Naive thymus-derived CD8-positive, alpha-beta T cell (primary cell): ENCODE measurements at places on chromosomes 5 and 9.

GRCh38 chr5:72152545-72152944 lies 45.3 kb downstream of the MAP1B start:
- no peak for DNase-seq

GRCh38 chr9:96080364-96080763 lies 204.9 kb downstream of the ERCC6L2 start:
- no peak for DNase-seq

GRCh38 chr5:179416114-179416822 lies 71.0 kb upstream of the ADAMTS2 start:
- no peak for DNase-seq

DNA sequence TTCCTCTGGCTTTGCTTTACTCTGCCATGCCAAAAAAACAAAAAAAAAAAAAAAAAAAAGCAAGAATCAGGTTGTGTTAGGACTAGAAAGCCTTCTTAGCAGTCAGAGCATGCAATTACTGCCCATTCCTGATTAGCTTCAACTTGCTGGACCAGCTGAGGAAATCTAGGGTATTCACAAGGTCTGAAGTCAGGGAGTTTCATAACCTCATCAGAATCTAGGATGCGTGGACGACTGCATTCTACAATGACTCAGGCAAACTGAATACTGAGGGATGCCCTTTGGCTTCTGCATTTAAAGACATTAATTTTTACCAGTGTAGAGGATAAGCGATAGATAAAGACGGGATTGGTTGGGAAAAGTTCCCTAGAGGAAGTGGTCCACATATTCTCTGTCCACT lies 39.2 kb upstream of the SHOC1 start:
- no peak for DNase-seq

DNA sequence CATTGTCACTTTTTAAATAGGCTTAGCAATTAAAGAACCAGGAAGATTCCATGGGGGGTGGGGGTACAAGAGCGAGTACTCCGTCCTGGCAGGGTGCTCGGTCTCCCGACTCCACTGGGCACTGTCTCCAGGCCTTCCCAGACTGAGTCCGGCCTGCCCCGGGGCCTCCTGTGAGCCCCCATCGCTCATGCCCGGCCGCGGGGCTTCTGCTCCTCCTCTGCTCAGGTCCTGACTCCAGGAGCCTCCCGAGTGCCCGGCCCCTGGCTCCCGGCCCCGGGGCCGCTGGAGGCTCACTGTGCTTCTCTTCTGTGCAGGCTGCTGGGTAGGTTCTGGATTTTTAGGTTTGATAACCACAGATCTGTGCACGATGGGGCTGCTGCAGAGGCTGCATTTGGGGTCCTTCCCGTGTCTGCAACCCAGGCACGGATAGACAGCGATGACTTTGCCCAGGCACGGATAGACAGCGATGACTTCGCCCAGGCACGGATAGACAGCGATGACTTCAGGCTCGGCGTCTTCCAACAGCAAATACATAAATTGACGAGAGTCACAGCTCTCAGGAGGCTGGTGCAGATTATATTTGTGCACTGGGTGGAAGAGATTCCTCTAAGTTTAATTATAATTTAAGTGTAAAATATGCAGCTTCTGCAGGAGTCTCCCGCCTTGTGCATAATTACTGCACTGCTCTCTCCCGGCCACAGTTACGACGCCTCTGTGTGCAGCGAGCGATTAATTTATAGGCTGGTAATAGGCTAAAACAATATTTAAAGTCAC lies 74.8 kb upstream of the RXRA start:
- no peak for DNase-seq

DNA sequence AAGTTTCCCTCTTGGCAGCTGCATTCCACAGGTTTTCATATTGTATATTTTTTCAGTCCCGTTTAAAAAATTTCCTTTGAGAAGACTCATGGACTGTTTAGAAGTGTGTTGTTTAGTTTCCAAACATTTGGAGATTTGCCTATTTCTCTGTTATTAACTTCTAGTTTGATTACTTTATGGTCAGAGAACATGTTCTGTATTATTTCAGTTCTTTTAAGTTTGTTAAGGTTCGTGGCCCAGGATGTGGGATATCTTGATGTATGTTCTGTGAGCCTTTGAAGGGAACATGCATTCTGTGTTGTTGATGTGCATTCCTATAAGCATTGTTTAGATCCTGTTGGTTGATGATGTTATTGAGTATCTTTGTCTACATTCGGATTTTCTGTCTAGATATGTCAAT lies 153.6 kb downstream of the CACNA1B start:
- no peak for DNase-seq

DNA sequence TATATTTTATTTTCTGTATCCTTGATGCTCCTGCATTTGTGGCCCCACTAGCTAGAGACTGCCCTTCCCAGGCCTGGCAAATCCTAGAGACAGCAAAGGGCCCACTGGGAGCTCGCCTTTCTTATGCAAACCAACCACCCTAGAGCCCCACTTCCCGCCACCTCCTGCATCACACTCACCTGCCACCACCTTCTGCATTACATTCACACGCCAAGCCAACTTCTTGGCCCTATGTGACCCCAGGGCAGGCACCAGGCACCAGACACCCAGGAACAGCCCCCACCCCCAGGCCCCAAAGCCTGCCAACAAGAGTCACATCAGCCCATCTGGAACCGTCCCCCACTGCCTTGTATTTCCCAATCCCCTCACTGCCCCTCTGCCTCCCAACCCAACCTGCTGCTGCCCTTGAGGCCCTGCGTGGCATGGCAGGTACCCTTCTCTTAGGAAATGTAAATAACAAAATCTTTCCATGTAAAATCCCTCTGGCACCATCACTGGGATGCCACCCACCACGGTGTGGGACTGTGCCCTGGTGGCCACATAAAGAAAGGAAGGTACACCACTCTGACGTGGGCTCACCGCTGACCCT lies 22.0 kb downstream of the ROR2 start:
- no peak for DNase-seq

GRCh38 chr5:92567831-92568450 lies 1013.1 kb downstream of the NR2F1-AS1 start:
- no peak for DNase-seq

DNA sequence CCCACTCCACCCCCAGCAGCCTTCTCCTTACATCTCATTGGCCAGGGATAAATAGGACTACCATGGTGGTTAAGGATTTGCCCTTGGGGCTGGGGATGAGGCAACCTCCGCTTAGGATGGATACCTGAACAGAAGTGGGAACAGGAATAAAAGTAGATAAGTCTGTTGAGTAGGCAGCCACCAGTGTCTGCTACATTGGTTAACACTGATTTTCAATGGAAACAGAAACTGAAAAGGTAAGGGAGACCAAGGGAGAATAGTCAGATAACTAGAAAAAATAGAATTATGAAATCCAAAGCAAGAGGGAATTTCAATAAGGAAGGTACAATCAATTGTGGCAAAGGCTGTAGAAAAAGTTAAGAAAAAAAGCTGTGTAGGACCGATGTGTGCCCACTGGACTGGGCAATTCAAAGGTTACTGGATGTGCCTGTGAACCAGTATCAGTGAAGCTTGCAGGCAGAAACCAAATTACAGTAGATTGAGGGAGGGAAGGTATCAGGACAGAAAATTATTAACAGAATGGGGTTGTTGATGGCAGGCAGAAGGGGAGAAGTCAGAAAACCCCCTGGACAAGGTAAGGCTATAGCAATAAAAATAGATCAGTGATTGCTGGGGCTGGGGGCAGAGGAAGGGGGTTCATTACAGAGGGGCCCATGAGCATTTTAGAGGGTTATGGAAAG lies 48.7 kb downstream of the DNAJC21 start:
- no peak for DNase-seq

DNA sequence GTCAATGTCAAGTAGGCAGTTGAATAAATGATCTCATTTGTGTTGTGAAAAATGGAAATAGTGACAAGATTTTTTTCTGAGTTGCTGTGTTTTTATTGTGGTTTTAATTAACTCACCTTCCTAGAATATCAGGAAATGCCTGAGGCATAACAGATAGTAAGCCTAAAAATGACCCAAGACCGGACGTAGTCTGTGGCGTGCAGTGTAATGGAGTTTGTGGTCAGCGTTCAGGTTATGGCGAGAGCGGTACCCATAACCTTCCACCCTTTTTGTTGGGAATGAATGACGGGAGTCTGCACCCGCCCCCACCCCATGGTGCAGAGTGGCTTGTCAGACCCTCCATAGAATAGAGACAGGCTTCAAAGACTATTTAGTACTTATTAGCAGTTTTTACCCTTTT lies 119.3 kb downstream of the GALNT10 start:
- no peak for DNase-seq

DNA sequence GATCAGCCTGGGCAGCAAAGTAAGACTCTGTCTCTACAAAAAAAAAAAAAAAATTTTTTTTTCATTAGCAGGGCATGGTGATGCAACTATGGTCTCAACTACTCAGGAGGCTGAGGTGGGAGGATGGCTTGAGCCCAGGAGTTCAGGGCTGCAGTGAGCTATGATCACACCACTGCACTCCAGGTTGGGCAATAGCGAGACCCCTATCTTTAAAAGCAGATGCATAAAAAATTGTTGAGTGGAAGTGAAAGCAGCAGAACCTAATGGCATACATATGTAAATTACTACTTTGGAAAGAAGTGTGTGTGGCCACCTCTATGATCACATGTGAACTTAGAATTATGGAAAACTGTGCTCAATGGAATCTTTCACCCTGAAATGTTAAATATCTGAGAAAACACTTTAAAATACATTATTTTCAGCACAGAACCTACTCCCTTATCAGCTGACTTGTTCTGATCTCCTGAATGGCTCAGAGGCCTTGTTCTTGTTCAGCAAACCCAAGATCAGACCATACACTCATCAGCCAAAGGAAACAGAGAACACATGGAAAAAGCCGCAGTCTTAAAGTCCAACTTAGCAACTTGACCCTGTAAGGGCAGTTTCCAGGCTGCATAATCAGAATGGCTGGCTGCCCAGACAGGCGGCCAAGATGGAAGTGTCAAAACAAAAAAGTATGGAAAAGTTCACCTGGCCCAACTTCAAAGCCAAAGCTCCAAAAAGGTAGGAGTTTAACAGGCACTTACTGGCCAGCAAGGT lies 56.5 kb downstream of the SIL1 start:
- DNase-seq: no peak

- peak; percentile 69 for DNase-seq
Measured at GRCh38 chr5:463952-464351, 21.0 kb downstream of the EXOC3 start.

- no peak for DNase-seq
Measured at GRCh38 chr5:131787736-131788135, 9.1 kb downstream of the FNIP1 start.

DNA sequence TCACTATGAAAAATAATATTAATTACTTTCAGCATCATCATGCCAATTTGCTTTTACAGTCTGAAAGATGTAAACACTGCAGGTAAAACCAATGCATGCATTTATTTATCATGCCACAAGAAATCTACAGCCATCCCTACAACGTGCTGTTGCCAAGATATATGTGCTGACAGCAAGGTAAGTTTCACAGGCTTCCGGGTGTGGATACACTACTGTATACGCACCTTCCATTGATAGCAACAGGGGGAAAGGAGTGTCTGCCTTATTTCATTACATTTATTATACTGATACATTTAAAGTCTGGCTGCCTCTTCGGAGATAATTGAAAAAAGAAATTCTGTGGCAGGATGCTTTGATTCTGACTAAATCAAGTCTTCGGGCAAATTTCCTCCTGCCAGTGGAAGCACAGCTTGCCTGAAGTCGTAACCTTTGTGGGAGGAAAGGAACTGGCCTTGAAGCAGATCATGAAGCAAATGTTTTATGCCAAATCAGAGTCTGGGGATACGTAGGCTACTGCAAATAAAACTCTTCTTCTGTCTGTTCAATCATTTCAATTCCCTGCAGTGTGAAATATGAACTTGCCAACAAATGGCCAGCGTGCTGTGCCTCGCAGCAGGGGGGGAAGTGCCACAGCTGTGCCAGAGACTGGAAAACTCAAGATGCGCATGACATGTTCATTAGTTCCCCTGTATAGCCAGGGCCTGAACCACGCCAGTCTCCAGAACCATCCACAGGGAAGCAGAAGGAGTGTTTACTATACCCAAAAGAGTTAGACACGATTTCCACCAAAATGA lies 268.1 kb downstream of the EFNA5 start:
- DNase-seq: no peak

DNA sequence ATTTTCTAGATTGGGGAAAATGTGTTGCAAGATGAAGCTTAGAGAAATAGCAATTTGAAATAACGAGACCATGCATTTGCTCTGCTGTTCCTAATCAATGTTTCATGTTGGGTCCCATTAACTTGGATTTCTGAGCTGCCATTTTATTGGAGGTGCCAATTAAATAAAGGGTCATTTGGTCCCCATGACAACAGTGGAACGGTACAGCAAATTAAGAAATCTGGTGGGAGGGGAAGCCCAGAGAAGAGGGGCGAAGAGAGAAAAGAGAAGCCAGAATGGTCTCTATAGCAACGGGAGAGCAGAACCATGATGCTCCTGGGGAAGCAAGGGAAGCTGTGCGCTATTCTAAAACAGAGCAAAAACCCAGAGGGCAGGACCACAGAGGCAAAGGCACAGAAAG lies 120.2 kb downstream of the ENTREP1 start:
- no peak for DNase-seq

- DNase-seq: peak; percentile 71
Measured at GRCh38 chr5:178839319-178839704, 20.4 kb upstream of the ZNF354B start.

- no peak for DNase-seq
Measured at GRCh38 chr5:35788724-35789123, 68.0 kb upstream of the IL7R start.

DNA sequence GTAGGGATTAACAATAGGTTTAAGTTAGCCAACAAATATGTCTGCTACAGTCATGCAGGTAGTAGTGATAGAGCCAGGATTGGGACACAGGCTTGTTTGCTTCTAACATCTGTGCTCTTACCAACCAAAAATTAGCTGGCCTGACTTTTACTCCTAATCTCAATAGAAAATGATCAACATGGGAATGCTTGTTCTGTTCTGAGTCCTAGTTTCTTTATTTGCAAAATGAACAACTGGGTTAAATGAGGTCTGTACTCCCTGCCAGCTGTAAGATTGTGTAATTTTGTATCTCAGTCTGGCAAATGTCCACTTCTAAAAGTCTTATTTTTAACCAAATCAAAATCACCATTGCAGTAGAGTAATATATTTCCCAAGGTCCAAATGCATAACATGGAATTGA lies 216.8 kb downstream of the NMUR2 start:
- no peak for DNase-seq

- no peak for DNase-seq
Measured at GRCh38 chr9:131836021-131836420, 96.1 kb upstream of the RAPGEF1 start.
